GM19239 (cell line): ENCODE measurements at places on chromosomes 2 and 18.

GRCh38 chr2:59034837-59035236 lies 793.7 kb upstream of the FANCL start:
- no peak for DNase-seq

- peak; percentile 55 for DNase-seq
Observed at GRCh38 chr2:27356056-27356381, 545 bp downstream of the GTF3C2 start.

DNA sequence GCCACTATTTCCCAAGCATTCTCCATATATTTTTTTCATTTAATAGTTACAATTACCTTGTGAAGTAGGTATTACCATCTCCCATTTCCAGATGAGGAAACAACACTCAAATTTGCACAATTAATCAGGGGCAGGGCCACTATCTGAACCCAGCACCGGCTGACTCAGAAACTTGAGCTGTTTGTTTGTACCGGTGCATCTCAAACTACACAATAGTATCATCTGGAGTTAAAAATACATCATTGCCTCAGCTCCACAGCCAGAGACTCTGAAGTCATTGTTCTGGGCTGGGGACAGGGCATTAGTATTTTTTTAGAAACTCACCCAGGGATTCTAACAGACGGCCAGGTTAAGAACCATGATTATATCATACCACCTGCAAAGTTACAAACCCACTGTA lies 55.9 kb downstream of the CDCA7 start:
- DNase-seq = no peak

- DNase-seq = no peak
Observed at GRCh38 chr2:217914078-217914477, 88.7 kb downstream of the TNS1 start.

- no peak for DNase-seq
Observed at GRCh38 chr2:223319601-223320000, 267.6 kb downstream of the KCNE4 start.

GRCh38 chr2:19807866-19808265 lies 93.9 kb downstream of the TTC32 start:
- no peak for DNase-seq

DNA sequence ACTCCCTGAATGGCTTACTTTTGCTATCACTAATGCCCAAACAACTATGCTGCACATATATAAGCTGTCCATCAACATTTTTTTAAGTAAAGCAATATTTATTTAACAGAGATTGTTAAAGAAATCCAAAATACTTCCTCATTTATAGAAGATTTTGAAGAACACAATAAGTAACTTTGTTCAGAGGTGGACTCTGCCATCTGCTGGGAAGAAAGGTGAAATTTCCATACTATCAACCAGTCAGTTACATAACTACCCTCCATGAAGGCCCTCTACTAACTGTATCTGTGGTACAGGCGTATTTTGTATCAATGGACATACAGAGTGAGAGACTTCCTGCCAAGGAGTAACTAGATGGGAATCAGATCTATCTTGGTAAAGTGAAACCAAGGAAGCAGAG lies 106.0 kb downstream of the DTNB start:
- DNase-seq = no peak

GRCh38 chr2:218716070-218716469 lies 5.4 kb downstream of the TTLL4 start:
- no peak for DNase-seq

- DNase-seq = no peak
Observed at GRCh38 chr2:194319222-194319992, 1337.6 kb upstream of the SLC39A10 start.

DNA sequence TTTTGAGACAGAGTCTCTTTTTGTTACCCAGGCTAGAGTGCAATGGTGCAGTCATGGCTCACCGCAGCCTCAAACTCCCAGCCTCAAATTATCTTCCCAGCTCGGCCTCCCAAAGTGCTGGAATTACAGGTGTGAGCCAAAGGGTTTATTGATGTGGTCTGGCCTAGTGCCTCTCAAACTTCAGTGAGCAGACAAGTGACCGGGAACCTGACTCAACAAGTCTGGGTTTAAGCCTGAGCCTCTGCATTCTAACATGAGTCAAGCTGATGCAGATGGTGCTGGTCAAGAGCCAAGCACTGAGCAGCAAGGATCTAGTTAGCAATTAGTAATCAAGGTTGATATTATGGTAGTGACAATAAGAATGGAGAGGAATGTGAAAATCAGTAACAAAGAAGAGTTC lies 21.3 kb downstream of the CDK15 start:
- no peak for DNase-seq

DNA sequence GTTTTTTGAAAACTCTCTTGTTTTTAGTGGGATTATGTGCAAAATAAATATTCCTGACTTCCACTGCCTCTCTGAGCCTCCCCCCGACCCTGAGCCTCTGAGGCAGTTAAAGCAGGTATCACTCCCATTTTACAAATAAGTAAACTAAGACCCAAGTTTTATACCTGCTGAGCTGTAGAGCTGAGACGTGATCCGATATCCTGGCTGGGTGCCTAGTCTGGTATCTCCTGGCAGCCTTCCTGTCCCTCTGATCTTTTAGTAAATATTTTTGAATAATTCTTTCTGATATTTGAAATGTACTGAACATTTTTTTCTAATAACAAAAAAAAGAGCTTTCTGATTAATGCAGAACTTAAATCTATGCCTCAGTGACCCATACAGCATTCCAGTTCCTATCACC lies 108.3 kb upstream of the NOSTRIN start:
- no peak for DNase-seq

DNA sequence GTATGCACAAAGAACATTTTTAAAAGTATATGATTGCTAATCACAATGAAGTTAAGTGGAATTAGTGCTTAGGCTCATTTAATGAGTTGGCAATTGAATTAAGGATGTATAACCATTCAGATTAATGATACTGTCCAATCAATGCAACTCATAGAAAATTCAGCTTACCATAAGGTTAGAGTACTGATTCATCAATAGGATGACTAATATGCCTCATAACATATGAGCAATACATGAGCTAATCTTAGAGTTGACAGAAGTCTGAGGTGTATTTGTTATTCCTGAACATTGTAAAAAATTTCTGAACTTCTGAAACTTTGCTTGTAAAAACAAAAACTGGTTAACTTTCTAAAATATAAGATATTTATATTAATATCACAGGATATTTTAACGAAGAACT lies 118.3 kb upstream of the NETO1 start:
- DNase-seq = no peak

- DNase-seq = no peak
Observed at GRCh38 chr2:240872317-240873097, 3.9 kb downstream of the AGXT start.

- DNase-seq = no peak
Observed at GRCh38 chr2:121804340-121804739, 48.9 kb downstream of the TSN start.

DNA sequence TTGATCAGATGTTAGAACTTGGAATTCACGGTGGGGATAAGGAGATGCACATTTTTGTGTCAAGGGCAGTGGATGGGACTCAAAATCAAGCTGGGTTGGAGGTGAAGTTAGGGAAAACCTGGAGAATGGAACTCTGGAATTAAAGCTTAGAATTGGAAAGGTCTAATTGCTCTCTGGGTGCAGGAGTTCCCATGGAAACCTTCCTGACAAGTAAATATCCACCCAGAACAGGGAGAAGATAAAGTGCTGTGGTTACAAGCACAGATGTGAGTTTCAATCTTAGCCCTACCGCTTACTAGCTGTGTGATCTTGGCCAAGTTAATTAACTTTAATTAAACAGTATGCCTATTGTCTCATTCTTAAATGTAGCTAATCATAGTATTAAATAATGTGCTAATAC lies 71.3 kb upstream of the TCF7L1 start:
- DNase-seq = no peak

- no peak for DNase-seq
Observed at GRCh38 chr18:36454245-36454644, 156.7 kb downstream of the FHOD3 start.

GRCh38 chr2:179332903-179333302 lies 68.3 kb upstream of the SESTD1 start:
- DNase-seq = no peak

DNA sequence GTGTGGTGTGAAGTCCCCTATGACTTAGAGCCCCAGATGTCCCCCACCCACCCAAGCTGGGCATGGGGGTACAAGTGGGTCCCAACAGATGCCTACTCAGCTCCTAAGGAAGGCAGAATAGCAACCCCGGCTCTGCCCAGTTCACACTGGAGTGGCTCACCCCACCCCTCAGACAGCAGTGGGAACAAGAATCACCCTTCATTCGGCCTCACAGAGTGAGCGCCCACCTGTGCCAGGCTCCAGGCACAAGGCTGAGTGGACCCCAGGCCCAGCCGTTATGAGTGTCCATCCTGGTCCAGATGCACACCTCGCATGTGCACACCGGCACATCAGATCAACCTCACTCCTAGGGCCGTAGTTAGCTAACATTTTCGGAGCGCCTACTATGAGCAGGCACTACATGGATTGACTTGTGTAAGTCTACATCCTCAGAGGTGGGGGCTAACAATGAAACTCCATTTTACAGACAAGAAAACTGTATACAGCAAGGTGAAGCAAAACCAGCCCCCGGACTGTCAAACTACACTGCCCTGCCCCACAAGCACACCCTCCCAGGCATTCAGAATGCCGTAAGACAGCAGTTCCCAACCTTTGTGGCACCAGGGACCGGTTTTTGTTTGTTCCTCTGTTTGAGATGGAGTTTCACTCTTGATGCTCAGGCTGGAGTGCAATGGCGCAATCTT lies 2.8 kb upstream of the ASTL start:
- DNase-seq = no peak

- no peak for DNase-seq
Observed at GRCh38 chr2:43226955-43227829, 786 bp upstream of the ZFP36L2 start.

GRCh38 chr2:175605640-175606009 lies 396.4 kb downstream of the LNPK start:
- no peak for DNase-seq

- DNase-seq = no peak
Observed at GRCh38 chr2:128817171-128817570, 498.5 kb upstream of the HS6ST1 start.

DNA sequence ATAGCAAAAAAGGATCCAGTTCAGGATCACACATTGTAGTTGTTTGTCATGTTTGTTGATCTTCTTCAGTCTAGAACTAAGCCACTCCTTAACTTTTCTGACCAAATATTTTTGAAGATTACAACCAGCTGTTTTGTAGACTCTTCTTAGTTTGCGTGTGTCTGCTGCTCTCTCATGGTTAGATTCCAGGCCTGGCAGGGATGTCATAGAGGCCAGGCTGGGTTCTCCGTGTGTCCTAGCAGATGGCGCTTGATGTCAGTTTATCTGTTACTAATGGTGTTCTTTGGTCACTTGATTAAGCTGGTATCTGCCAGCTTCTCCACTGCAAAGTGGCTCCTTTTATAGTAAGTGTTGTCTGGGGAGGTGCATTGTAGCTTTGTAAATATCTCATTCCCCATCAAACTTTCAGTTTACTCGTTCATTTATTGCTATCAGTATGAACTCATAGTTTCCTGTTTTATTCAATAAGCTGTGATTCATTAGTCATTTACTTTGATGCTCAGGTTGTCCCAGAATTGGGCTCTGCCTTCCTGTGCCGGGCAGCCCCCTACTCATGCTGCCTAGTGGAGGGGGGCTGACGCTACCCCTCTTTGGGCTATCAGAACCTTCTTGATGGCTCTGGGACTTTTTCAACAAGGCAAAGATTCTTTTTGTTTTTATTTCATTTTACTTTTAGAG lies 42.1 kb downstream of the GRHL1 start:
- no peak for DNase-seq

DNA sequence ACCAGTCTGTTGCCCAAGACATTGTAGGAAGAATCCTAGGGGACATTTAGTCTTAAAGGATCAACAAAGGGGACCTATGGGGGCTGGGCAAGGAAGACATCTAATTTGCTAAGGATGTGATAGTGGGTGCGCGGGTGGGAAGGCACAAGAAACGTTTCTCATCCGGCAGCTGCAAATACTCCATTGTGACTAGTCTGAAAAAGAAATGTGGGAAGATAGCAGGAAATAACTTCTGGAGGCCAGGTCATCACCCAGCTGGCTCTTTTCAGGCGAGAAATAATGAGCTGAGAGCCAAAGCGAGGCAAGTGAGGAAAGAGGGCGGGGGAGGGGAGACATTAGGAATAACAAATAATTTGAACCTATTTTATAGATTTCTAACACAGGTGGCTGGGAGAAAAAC lies 70.3 kb upstream of the NCK2 start:
- no peak for DNase-seq

DNA sequence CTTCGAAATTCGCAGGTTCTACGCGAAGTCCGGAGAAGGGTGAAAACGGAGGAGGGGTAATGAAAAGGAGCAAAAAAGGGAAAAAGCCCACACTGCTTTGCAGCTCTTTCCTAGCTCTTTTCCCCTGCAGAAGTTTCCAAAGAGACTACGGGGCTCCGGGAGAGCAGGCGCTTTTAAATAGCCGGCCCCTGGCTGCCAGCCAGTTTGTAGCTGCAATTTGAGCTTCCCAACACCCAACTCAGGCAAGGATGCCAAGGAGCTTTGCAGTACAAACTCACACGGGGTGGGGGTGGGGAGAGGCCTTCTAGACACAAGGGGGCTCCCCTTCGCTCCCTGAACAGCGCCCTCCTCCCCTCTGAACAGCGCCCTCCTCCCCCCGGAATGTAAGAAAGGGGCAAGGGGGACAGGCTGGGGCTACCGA lies at the start of gene IGFBP5:
Gene IGFBP5 (minus strand): TSS at position 149 of the 421 bp plus-strand sequence. CDS start 774 bp downstream, outside the sequence.
- DNase-seq = no peak

DNA sequence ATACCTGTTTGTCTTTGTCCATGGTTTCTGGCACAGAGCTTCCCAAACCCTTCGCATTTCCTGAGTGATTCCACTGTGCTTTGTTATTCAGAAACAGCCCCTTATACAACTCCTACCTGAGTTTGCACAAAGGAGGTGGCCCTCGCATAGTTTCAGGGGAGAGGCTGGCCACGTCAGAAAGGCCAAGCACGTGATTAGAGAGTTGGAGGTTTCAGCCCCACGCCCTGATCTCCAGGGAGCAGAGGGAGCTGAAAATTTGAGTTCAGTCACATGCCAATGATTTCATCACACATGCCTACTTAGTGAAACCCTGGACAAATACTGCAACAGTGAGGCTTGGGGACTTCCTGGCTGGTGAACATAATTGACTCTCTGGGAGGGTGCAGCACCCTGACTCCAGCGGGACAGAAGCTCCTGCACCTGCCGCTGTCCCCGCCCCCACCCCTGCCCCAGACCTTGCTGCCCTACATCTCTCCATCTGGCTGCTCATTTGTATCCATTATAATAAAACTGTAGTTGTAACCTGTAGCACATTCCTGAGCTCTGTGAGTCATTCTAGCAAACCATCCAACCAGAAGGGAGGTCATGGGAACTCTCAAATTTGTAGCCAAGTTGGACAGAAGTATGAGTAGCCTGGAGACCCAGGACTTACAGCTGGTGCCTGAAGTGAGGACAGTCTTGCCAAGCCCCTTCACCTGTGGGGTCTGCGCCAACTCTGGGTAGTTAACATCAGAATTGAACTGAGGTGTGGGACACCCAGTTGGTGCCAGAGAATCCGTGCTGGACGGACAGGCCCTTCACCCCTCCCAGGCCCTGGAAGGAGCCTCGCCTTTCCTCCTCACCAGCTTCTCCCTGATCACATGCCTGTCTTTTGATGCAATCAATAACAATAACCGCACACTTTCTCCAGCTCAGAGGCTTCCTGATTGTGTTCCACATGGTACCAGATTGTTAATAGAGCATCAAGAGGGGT lies 224.3 kb downstream of the ANAPC1 start:
- no peak for DNase-seq

GRCh38 chr2:189797902-189798301 lies 13.7 kb downstream of the PMS1 start:
- no peak for DNase-seq

- DNase-seq = no peak
Observed at GRCh38 chr2:19630921-19631320, 270.9 kb downstream of the TTC32 start.

- DNase-seq = no peak
Observed at GRCh38 chr18:543447-544078, 36.6 kb upstream of the CETN1 start.
